ENCODE measurements at places on chromosomes 5 and 9.

DNA sequence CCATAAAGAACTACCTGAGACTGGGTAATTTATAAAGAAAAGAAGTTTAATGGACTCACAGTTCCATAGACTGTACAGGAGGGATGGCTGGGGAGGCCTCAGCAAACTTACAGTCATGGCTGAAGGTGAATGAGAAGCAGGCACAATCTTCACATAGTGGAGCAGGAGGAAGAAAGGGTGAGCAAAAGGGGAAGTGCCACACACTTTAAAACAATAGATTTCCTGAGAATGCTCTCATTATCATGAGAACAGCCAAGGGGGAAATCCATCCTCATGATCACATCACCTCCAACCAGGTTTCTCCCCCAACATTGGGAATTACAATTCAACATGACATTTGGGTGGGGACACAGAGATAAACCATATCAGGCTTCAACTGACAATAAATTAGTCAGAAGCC lies 664.9 kb downstream of the TAF11L14 start:
- no peak for DNase-seq

DNA sequence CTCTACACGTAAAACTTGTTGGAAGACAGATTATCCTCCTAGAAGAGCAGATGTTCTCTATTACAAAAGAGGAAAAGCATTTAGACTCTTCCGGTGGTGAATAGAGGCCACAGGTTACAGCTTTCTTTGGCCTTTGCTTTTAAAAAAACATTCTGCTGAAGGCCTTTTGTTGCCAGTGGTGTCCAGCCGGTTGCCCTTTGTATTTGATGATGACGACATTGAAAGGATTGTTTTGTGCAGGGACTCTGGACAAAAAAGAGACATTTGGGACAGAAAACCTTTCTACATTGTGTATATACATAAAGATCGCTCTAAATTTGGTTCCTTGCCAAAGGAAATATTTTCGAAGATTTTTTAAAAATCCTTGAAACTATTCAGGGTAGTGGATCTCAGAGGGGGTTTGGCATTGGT lies 180.3 kb downstream of the C9orf152 start:
- DNase-seq: no peak

GRCh38 chr5:179870952-179871351 lies 12.3 kb upstream of the MRNIP start:
- no peak for DNase-seq

DNA sequence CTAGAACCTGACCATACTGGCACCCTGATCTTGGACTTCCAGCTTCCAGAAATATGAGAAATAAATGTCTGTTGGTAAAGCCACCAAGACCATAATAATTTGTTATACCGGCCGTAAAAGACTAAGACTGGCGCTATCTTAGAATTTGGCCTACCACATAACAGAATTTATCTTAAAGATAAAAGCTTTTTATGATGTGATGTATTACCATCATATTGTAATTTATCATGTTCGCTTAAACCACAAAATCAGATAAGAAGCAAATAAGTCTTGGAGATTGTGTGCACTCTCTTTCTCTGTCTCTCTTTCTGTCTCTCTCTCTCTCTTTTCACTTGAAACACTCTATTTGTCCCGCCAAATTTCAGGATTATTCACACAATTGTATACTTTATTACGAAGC lies 35.6 kb downstream of the FST start:
- no peak for DNase-seq

GRCh38 chr5:16732356-16732755 lies 115.6 kb upstream of the RETREG1 start:
- no peak for DNase-seq

GRCh38 chr9:113964495-113965170 lies 88.5 kb downstream of the ZNF618 start:
- no peak for DNase-seq

GRCh38 chr5:123865641-123866040 lies 353.7 kb downstream of the CSNK1G3 start:
- no peak for DNase-seq

- peak; percentile 23 for DNase-seq
Measured at GRCh38 chr5:131068893-131069643, 96.0 kb downstream of the HINT1 start.

DNA sequence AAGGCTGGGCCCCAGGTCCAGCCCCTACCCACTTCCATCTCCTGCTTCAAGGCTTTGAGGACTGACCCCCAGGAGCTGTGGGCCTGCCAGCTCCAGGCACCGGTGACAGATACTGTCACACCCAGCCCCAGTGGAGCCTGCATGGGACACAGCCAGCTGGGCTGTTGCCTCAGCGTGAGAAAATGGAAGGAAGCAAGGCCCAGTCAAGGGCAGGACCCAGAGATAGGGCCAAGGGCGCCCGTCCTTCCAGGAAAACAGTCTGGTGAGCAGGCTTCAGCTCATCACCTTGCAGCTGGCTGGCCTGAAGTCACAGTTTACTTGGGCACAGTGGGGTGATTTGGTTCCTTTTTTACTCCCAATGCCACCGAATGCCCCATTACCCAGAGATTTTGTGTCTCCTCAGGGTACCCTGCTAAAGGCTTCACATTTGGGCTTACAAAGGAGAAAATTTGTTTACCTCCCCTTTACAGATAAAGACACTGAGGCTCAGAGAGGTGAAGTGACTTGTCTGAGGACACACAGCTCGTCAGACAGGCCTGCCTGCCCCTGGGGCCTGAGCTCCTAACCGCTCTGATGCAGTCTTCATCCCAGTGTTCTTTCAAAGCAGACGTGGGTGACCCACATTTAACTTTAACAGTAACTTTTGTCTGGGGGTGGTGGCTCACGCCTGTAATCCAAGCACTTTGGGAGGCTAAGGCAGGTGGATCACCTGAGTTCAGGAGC lies 21.5 kb upstream of the WDR38 start:
- no peak for DNase-seq

Data from stimulated activated CD8-positive, alpha-beta memory T cell treated with anti-CD3 and anti-CD28 coated beads, Interleukin-12 subunit alpha, Interleukin-12 subunit beta, amount 100 ng/mL, for 1 hour (primary cell).